ENCODE measurements at places on chromosomes 13 and 19.
A peak's percentile ranks its signal among the peaks of the same experiment; 100 is the strongest.

DNA sequence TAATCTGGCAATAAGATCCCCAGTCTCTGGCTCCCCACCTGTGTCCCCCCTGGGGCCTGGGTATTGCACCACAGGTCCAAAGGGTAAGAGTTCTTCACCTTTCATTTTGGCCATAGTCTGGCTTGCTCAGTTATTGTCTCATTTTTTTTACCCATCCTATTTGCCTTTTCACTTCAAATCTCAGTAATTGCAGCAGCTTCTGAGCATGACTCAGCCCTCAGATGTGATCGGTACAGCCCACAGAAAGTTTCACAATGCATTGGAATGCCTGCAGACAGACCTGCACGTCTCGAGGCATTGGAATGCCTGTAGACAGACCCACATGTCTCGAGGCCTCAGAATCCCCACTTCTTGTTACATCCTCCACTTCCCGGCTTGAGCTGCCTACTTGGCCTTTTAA lies 173.6 kb downstream of the NUFIP1 start:
- DNase-seq = peak; percentile 56

GRCh38 chr13:113152984-113153809 lies 5.3 kb upstream of the PROZ start:
- no peak for DNase-seq

DNA sequence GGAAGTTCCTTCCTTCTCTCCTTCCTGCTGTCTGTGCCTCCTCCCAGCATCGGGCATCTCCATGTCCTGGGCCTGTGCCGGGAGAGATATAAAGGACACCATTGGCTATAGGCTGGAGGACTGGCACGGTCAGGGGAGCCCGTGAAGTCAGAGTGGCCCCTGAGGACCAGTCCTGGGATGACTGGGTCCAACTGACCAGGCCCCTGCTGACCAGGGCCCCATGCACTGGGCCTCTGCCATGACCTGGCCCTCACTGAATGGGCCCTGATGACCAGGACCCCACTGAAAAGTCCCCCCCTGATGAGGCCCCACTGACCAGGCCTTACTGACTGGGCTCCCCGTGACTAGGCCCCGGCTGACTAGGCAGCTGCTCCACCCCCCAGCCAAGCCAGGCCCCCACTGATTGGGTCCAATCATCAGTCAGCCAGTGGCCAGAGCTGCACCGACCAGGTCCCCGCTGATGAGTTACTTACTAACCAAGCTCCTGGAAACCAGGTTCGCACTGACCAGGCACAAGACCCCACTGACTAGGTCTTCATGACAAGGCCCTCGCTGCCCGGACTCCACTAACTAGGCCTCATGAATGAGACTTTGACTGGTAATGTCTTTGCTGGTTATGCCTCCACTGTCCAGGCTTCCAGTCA lies 20.0 kb upstream of the ZNF14 start:
- no peak for DNase-seq

DNA sequence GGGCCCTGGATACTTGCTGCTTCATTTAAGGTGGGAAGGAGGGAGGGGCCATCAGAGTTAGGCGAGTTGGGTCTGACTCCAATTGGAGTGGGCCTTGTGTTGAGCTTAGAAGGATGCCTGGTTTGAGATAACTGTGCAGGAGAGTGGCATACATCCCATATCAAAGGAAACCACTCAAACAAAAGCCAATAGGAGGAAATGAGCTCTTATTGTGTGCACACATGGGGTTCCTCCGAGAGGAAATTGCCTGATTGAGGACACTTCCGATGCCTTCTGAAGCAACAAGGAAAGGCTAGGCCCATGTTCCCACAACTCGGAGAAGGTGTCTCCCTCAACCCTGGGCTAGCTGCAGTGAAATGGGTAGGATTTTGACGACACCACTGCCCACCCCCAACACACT lies 19.6 kb downstream of the MBNL2 start:
- no peak for DNase-seq

- DNase-seq = no peak
Observed at GRCh38 chr13:102838273-102838672, 7.6 kb upstream of the ERCC5 start.

All from activated naive CD4-positive, alpha-beta T cell treated with anti-CD3 and anti-CD28 coated beads, Interleukin-2, amount 50 U/mL, for 72 hours (primary cell).